ENCODE measurements at places on chromosomes 7 and 10. TPM values are rescaled to one million over a fixed set of nuclear protein-coding genes. Genes with fewer than 3 reads are reported as not detected.

The GPR15LG gene
- total RNA-seq, result not detected

The C10orf95 gene
- not detected for total RNA-seq

The GDF2 gene
- total RNA-seq, result not detected

The SLC16A9 gene
- not detected for total RNA-seq

The C7orf33 gene
- total RNA-seq, result not detected

The FBXO24 gene
- total RNA-seq, result 0.74 TPM

The FAM241B gene
- not detected for total RNA-seq

The BMPER gene
- total RNA-seq, result 0.46 TPM

The DOCK1 gene
- total RNA-seq, result 74.0 TPM

The SLC29A4 gene
- 2.7 TPM for total RNA-seq

The ZNF800 gene
- total RNA-seq, result 13.4 TPM

The CALHM3 gene
- total RNA-seq, result not detected

The ATP5F1C gene
- 315 TPM for total RNA-seq

The LIPF gene
- total RNA-seq, result not detected

The CDHR3 gene
- 1.4 TPM for total RNA-seq

The RNF148 gene
- total RNA-seq, result 0.86 TPM

The PAX4 gene
- not detected for total RNA-seq

The FAM170B gene
- not detected for total RNA-seq

The PAPOLB gene
- total RNA-seq, result 0.04 TPM

The DENND2A gene
- total RNA-seq, result 0.04 TPM

The ANKRD1 gene
- 1,189 TPM for total RNA-seq

The PILRB gene
- 10.8 TPM for total RNA-seq

The AGR2 gene
- not detected for total RNA-seq

The PILRA gene
- not detected for total RNA-seq

The ASB10 gene
- not detected for total RNA-seq

The ACADSB gene
- total RNA-seq, result 4.5 TPM

The MAGI2 gene
- total RNA-seq, result 2.7 TPM

The ZNF425 gene
- 0.73 TPM for total RNA-seq

The CDK6 gene
- 33.7 TPM for total RNA-seq

The PLPP4 gene
- 5.2 TPM for total RNA-seq

The LSM8 gene
- total RNA-seq, result 46.6 TPM

The TBXAS1 gene
- 8.1 TPM for total RNA-seq

The MBL2 gene
- total RNA-seq, result not detected

The SPDYE2 gene
- not detected for total RNA-seq

The ICA1 gene
- total RNA-seq, result 23.8 TPM

The HOXA6 gene
- 0.42 TPM for total RNA-seq

The TAS2R39 gene
- not detected for total RNA-seq

The ZNF273 gene
- 3.3 TPM for total RNA-seq

The CYP3A4 gene
- total RNA-seq, result not detected

The SLC26A5 gene
- not detected for total RNA-seq

The GRM3 gene
- total RNA-seq, result not detected

Measured in pulmonary artery endothelial cell (primary cell).